ENCODE measurements at places on chromosomes 11 and 22.
A peak's percentile ranks its signal among the peaks of the same experiment; 100 is the strongest.

DNA sequence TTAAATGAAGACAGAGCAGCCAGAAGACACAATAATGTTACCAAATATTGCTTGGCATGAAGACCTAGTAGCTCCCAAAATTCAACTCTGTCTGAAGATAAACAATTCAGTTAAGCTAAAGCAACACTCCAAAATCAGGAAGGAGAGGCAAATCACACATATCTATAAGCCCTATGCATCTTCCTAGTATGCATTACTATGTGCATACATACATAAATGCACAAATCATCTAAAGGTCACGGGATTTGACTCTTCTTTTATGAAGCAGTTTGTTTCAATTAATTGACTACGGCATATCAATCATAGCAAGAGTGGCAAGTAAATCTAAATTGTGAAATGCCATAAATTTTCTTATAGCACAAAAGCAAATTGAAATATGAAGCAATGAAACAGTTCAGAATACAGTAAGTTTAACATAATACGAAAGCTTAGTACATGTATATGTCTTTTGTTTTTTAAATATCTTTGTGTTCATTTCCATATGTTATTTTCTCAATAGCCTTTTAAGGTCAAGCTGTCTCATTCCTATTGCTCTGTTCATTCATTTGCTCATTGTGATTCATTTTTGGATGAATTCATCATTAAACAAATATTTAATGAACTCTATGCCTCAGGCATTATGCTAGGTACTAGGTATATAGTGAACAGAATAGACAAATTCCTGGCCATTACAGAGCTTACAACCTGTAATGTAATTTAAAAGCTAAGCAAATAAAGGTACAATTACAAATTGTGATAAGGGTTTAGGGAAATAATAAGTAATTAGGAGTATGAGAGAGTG, 540.5 kb downstream of the DLG2 start:
- no peaks in the 10 kb centered on the region for H3K36me3 ChIP-seq
- no peak overlapping the region for H3K27ac ChIP-seq
- H3K27me3 ChIP-seq, result no peaks in the 10 kb centered on the region
- no peak for DNase-seq

DNA sequence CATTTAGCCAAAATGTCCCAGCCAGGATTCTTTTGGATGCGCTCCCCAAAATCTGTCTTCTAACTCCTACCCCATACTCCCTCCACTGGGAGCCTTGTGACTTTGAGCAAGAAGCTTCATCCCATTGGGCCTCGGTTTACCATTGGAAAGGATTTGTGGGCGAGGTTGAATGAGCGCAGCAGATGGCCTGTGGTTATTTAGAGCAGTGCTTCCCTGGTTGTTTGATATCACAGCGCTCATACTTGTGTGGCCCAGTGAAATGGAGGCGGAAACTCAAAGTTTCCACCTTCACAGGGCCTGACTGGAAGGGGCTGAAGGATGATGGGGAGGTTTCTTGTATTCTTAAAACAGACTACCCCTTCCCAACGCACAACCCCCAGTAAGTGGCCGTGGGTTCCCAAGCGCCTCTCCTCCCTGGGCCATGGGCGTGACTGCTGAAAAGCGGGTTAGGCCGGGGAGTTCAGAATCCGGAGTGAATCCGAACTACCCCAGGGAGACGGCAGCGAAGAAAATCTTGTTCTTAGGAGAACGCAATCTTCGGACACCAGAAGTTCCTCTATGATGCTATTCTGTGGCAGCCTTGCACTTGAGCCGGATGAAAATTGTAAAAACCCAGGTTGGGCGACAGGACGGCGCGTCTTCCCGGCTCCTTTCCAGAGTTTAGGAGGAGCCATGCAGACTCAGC, 1.2 kb upstream of the ATF4 start:
- peaks cover 28% of the 10 kb centered on the region for H3K36me3 ChIP-seq
- peak overlapping the region; percentile 93 for H3K27ac ChIP-seq
- peaks cover 15% of the 10 kb centered on the region for H3K4me1 ChIP-seq
- H3K4me3 ChIP-seq, result peak overlapping the region; percentile 59
- H3K27me3 ChIP-seq, result no peaks in the 10 kb centered on the region
- no peak for DNase-seq

DNA sequence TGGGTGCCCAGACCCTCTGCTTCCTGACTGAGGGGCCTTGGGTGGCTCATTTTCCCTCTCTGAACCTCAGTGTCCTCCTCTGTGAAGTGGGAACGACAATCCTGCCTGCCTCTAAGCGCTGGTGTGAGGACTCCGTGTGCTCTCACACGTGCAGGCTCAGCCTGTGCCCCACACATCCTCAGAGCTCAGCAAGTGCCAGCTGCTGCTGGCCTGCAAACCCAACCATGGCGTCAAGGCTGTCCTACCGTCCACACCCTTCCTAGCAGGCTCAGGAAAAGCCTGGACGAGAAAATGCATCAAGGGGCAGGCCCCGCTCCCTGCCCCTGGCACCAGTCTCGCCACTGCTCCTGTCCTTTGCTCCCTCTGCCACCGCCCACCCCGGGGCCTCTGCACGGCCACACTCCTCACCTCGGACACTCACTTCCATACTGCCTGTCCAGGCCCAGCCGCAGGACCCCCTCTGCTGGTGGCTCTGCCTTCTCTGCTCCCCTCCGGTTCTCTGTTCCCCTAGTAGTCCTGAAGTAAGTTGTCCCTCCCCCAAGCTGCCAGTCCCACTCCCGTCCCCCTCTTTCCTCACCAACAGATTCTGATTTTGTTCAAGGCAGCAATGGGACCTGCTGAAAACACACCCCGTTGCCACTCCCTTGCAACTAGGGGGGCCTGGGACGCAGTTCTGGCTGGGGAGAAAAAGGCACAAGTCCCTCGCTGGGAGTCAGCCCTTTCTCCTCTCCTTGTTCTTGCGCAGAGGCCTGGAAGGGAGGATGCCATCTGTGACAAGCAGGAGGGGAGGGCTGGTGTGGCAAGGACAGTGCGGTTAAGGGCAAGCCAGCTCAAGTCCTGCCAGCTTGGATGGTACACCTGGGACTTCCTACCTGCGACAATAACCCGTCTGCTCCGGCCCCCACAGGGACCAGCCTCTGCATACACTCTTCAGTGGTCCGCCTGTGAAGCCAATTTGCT, 62.2 kb downstream of the ARFGAP3 start:
- no peak overlapping the region for H3K4me3 ChIP-seq
- H3K27ac ChIP-seq, result no peak overlapping the region
- no peak for DNase-seq
- no peaks in the 10 kb centered on the region for H3K27me3 ChIP-seq

DNA sequence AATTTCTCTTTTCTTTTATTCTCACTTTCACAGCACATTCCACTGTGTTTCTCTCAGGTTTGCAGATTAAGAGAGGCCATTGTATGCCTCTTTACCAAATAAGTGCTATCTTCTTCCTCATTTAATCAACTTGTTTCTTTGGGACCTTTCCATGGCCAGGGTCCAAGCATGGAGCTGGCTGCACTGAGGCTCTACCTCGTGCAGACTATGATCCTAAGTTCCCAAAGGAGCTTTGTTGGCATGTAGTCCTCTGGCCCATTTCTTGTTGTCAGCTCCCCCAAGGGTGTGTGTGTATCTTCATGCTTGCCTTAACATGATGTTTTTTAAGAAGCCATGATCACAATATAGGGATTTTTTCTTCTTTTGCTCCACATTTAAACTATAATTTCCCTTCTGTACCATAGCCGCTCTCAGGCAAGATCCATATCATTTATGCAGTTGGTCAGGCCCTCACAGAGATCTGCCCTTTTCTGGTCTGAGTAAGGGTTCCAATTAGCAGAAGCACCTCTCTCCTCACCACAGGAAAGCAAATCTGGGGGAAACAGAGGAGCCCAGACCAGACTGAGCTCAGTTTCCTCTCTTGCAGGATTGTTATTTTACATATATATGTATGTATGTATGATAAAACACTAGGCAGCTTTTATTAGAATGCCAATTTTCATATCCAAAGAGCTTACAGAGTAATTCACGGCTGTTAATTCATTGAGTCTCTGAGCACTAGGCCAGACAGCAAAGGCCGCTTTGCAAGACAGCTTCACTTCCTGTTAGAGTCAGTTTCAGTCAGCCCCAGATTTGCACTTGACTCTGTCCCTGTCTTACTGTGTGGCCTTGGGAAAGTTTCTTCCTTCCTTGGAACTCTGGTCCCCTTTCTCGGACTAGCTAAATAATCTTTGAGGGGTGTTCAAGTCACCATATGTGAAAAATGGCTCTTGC, 34.3 kb downstream of the CYB5R2 start:
- H3K36me3 ChIP-seq, result no peaks in the 10 kb centered on the region
- no peaks in the 10 kb centered on the region for H3K27me3 ChIP-seq
- H3K27ac ChIP-seq, result no peak overlapping the region
- H3K4me3 ChIP-seq, result no peak overlapping the region

DNA sequence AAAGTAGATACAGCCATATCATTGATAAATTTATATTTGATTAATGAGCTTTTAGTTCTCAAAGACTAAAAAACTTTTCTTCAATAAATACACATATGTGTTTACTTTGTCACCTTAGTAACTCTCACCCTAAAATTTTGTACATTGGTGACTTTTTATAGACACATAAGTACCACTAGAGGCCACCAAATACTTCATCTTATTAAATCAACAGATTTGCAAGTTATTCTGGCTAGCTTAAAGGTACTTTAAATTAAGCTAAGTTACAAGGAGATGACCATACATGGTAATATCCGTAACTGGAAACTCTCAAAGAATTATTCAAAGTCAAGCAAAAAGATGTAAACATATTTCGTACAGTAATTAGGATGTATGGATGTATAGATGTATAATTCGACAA, 112.2 kb downstream of the SBF2 start:
- no peaks in the 10 kb centered on the region for H3K27me3 ChIP-seq
- no peaks in the 10 kb centered on the region for H3K4me1 ChIP-seq
- no peak overlapping the region for H3K27ac ChIP-seq
- no peak overlapping the region for H3K4me3 ChIP-seq

DNA sequence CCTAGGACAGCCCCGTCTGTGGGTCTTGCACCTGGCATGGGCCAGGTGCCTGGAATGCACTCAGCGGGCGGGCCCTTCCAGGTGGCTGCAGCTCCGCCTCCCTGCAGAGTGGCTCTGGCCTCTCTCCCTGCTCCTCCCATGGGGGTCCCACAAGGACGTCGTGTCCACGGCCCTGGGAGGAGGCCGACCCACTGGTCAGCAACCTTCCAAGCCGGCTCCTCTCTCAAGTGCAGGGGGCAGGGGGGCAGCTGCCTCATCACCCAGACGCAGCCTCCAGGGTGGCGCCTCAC, 41.9 kb downstream of the CERK start:
- no peak overlapping the region for H3K4me3 ChIP-seq
- H3K27me3 ChIP-seq, result no peaks in the 10 kb centered on the region
- H3K27ac ChIP-seq, result no peak overlapping the region
- peaks cover 50% of the 10 kb centered on the region for H3K36me3 ChIP-seq
- no peaks in the 10 kb centered on the region for H3K4me1 ChIP-seq

DNA sequence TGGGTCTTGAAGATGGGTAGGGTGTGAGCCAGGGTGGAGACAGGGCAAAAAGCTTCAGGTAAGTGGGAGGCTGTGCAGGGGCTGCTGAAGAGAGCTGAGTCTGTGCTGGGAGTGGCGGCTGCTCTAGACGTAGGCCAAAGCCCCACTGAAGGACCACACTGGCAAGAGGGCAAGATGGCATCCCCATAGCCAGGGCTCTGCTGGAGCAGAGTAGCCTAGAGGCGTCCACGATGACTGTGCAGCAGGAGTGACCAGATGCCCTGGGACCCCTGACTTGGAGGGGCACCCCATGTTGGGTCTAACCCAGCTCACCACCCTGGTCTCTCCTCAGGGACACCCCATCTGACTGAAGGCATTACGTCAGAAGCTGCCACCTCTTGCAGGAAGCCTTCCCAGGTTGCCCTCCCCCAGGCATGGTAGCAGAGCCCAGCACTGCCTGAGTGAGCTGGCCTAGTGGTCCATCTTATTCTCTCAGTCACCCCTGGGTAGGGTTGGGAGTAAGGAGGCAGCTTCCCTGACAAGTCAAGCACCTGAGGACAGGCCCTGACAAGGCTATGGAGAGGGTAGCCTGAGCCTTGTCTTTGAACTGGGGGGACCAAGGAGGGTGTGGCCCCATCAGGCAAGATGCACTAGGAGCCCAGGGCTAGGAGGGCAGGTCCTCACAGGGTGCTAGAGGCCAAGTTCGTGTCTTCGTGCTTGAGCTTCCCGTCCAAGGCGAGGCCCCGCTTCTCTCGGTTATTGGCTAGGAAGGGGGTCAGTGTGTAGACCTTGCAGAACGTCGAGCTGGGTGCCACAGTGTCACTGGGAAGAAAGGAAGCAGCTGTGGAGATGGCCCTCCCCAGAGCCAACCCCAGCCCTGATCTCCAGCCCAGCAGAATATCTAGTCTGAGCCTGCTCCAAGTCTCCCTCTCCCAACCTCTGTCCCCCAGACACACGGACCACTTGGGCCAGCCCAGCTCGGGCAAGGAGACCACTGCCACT, 33.1 kb downstream of the TPBGL start:
- H3K27ac ChIP-seq, result no peak overlapping the region
- H3K27me3 ChIP-seq, result no peaks in the 10 kb centered on the region
- peaks cover 9% of the 10 kb centered on the region for H3K36me3 ChIP-seq
- DNase-seq, result no peak

DNA sequence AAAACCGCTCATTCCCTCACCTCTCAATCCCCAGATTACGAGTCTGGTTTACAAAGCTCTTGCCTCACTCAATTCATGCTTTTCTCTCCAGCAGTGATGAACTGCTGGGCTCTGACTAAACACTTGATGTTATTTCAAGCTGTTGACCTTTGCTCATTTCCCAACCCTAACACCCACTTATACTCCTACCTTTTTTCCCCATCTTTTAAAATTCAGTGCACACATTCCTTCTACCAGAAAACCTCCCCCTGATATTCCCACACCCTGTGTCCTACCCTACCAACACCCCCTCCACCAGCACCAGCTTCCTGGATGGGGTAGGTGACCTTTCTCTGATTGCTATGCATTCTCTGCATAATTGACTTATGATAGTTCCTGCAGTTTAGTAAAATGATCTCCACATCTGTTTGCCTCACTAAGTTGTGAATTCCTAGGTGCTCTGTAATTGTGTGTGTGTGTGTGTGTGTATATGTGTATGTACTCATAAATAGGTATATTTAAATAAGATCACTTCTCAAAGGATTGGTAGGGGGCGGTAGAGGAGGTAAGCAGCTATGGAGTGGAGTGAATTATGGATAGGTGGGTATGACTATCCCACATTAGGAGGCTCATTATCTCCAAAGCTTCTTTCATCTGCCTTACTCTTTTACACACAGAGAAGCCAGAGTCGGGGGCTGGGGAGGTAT, 842 bp downstream of the HEPACAM start:
- peak; percentile 35 for DNase-seq
- no peaks in the 10 kb centered on the region for H3K36me3 ChIP-seq
- H3K4me1 ChIP-seq, result peaks cover 6% of the 10 kb centered on the region
- H3K4me3 ChIP-seq, result no peak overlapping the region
- peaks cover 3% of the 10 kb centered on the region for H3K27me3 ChIP-seq
